ENCODE measurements at places on chromosomes 12 and 14. TPM values are rescaled to one million over a fixed set of nuclear protein-coding genes. Genes with fewer than 3 reads are reported as not detected.

Gene KLRG1
- 3.3 TPM for polyA plus RNA-seq

Gene OR6C3
- not detected for polyA plus RNA-seq

Gene ACOT6
- polyA plus RNA-seq, result not detected

DNA sequence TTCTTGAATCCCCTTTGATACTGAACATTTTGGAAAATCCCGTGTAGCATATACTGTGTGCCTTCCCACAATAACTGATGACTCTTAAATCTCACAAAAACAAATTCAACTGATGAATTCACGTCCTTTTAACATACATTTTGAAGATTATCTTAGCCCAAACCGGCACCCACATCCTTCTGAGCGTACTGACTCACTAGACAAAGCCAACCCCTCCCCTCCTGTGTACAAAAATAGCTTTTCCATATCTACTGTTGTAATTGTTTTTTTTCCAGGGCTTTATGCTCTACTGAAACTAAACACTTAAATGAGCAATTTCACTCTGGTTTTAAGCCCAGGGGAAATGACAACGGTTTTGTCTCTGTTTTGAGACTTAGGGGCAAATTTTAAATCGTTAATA, 109.4 kb upstream of the ATF7IP start:
- DNase-seq, result no peak

DNA sequence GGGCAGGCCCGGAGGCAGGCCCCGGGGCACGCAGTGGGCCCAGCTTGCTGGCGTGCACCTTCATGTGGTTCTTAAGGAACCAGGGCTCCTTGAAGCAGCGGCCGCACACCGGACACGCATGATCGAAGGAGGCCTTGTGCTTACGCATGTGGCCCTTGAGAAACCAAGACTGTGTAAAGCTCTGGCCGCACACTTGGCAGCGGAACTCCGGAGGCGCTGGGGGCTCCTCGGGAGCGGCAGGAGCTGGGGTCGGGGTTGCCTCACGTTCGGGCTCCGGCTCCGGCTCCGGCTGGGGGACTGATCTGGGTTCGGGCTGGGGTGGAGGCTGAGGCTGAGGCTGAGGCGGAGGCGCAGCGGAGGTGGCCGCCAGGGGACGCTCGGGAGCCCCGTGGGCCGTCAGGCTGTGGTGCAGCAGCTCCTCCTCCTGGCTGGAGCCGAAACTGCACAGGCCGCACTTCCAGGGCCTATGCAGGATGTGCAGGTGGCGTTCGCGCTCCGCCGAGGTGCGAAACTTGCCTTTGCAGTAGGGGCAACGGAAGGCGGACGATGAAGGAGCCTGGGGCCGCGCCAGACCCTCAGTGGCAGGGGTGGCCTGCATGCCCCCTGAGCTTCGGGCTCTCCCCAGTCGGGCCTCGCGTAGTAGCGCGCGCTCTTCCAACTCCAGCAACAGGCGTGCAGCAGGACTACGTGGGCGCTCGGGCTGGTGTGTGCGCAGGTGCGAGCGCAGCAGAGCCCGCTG, 6.0 kb downstream of the ZNF219 start:
- no peak for DNase-seq

GRCh38 chr12:123731596-123731995, 19.4 kb downstream of the ATP6V0A2 start:
- DNase-seq, result no peak

GRCh38 chr12:6264402-6265037, 46.0 kb upstream of the PLEKHG6 start:
- DNase-seq, result no peak

Gene MAP3K9
- 3.7 TPM for polyA plus RNA-seq

GRCh38 chr12:9068086-9068485, 47.6 kb downstream of the A2M start:
- DNase-seq, result no peak

Gene PGF
- 8.8 TPM for polyA plus RNA-seq

GRCh38 chr12:121376754-121377697, 22.9 kb upstream of the RNF34 start:
- DNase-seq, result no peak

GRCh38 chr12:89414322-89414721, 62.0 kb upstream of the DUSP6 start:
- no peak for DNase-seq

- no peak for DNase-seq
Measured at GRCh38 chr12:65845751-65846537, 21.7 kb downstream of the HMGA2 start.

Gene WNK1
- polyA plus RNA-seq, result 101 TPM

Gene FBXL14
- polyA plus RNA-seq, result 15.2 TPM

DNA sequence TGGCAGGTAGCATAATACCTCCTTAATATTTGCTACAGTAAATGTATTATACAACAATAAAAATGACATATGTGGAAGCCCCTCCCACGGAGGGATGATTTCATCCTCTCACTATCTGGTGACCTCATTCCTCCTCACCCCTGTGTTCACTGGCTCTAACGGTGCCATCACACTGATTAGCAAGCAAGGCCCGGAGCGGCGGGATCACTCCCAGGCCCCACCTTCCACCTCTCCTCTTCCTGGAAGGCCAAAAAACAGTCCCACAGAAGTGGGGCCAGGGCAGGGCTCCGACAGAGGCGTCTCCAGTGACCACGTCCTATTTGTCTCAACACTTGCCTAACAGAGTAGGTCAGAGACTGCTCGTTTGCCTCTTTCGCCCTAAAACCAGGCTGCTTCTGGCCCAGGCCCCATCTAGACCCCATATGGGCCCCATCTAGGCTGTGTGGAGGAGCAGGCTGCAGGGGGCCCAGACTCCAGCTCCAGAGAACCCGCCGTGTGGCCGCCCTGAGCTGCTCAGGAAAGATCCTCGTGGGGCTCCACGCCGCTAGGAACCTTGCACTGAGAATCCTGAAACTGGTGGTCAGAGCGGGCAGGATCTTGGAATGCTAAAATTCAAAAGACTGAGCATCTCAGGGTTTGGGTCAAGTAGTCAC, 3.7 kb downstream of the SELPLG start:
- DNase-seq, result no peak

DNA sequence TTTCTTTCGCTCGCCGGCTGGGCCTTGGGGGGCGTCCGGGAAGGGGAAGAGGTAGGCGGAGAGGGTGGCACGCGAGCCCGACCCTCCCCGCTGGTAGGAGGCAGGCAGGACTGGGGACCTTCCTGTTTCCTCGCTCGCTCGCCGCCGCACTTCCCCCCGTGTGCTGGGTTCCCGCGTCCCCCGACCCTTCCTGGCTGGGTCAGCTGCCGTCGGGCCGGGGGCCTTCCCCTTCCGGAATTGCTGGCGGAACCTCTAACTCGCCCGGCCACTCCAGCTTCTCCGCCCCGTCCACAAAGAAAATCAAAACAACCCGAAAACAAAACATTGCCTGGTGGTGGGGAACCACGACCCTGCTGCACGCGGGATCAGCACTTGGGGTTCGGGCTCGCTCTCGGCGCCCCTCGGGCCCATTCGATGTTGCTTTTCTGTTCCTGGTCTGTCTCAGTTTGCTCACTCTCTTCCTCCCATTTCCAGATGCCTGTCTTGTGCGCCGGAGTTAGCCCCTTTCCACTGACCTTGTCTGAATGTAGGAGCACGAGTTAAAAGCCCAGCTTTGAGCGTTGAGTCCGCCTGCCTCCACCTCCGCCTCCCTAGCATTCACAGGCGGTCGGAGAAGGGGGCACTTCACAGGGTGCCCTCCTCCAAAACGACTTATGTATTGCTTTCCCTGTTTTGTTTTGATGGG, 581 bp downstream of the PAPOLA start:
- no peak for DNase-seq

DNA sequence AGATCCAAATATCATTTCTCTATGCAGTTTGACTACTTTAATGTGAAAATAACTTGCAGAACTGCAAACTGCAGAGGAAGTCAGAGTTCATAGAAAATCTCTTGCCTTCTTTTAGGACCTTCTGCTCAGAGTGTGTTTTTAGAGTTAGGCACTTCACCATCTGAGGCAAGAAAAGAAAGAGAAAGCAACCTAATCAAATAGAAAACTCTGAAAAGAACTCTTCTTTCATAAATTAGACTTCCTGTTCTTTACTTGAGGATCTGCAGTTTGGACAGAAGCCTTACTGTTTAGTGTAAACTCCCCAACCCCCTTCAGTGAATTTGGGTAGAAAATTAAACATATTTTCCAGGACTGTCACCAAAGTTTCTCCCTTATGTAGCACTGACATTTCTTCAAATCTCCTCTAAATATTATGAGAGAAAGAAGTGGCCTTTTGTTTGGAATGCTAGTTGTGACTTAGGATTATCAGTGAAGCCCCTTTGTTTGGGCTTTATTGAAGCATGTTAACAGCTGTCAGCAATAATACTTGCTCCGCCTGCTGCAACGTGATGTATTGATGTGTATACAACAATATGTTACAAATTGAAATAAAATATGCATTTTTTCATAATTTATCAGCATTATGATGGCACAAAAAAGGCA, 99.5 kb downstream of the PDZRN4 start:
- no peak for DNase-seq

DNA sequence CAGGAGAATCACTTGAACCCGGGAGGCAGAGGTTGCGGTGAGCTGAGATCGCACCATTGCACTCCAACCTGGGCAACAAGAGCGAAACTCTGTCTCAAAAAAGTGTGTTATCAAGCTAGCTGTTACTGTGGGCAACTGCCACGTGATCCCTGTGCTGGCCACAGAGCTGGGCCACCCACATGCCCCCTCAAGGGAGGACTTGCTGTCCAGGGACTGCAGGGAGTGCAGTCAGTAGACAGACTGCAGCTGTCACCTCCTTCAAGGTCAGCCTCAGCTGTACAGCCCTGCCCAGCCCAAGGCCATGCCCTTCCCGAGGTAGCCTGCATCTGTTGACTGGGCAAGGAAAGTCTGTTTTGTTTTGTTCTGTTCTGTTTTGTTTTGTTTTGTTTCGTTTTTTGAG, 46.6 kb upstream of the BICDL1 start:
- no peak for DNase-seq

DNA sequence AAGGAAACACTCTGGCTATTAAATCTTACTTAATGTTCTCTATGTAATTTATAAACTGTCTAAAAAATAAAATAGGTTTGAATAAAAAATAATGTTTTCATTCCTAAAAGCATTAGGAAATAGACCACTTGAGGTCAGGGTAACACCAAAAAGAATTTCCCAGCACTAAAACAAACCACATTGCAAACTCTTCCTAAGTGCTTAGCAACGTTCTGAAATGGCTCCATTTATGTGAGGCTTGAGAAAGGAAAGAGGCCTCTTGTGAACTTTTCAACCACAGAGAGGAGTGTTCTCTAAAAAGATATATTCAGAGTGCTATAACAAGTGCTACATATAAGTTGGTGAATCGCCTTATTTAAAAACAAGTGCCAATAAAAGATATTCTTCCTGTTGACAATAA, 42.7 kb downstream of the ALX1 start:
- DNase-seq, result no peak

- DNase-seq, result no peak
Measured at GRCh38 chr14:36295642-36296627, 24.5 kb downstream of the MBIP start.
